ENCODE measurements at places on chromosomes 4 and X.

- DNase-seq, result no peak
Measured at GRCh38 chr4:98473046-98473445, 185.4 kb downstream of the TSPAN5 start.

- DNase-seq, result no peak
Measured at GRCh38 chr4:33551244-33551643, 2693.1 kb downstream of the ARAP2 start.

- DNase-seq, result no peak
Measured at GRCh38 chrX:48196745-48197201, at the start of gene SSX5. Gene SSX5 (minus strand): TSS chrX:48196795. CDS start chrX:48195358, 1,437 bp downstream.

DNA sequence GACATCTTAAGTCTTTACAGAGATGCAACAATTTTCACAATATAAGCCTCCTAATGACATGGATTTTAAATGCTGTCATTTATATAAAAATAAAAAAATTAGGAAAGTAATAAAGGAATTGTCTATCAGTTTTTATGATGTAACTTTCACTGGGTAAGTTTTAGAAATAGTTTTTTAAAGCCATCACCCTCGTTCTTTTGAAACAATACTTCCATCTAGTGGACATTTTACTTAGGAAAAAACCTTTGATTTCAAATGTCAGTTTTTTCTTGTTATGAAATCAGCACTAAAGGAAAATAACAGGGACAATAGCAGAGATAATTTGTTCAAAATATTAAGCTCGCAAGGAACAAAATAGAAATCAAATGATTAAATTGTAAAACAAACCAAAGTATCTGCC lies 24.3 kb upstream of the NDNF start:
- no peak for DNase-seq

GRCh38 chr4:86890790-86891189 lies 1.4 kb downstream of the C4orf36 start:
- no peak for DNase-seq

DNA sequence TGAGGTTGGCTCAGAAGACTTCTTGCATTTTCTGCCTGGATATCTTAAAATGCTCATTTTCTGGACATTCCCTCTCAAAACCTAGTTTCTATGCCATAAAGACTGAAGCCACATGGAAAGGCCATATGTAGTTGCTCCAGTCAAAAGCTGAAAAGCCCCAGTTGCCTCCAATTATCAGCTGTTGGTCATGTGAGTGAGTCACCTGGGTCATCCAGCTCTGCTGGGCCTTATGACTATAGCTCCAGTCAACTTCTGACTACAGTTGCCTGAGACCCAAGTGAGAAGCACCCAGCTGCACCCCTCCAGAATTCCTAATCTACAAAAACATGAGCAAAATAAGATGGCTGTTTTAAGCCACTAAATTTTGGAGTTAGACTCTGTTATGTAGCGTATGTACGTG lies 41.9 kb downstream of the HELQ start:
- no peak for DNase-seq

DNA sequence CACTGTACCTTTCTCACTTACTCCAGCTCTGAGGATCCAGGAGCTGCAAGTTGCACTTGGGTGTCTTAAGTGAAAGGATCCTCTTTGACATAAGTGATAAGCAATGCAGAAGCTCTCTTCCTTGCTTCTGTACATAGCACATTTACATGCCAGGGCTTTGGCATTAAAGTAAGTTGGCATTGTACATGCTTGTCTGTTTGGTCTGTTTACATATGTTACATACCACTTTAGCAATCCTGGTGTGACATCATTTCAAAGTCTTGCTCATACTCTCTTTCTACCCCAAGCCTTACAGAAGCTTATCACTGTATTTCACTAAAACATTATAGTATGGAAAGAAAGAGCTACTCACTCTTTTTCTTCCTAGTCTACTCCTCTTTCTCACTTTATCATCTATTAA lies 2548.3 kb downstream of the ARAP2 start:
- DNase-seq, result no peak

GRCh38 chr4:20017070-20017776 lies 234.5 kb upstream of the SLIT2 start:
- no peak for DNase-seq

DNA sequence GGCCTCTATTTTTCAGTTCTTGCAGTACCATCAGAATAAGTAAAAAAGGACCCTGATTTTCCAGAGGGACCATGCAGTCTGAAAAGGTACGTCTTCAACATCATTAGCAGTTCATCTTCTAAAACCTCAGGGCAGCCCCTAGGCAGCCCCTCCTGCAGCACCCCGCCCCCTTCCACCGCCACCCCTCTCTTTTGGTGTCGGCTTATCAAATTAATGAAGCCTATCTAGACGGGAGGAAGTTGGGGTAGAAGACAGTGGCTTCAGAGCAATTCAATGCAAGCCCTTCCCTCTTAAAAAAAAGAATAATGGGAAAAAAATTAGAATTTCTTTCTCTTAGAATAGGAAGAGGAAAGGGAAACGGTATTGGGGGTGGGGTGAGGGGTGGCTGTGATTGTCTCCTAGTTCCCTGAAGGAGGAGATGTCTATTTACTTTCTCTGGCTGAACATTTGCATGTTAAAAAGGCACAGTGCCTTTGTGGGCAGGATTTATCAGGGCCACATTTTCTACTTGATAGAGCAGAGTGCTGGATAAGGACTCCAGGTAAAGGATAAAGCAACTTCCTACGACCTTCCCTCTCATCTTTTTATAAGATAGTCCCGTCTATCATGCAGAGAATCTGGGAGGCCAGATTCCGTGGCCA lies 159.4 kb downstream of the MGST2 start:
- peak; percentile 29 for DNase-seq

DNA sequence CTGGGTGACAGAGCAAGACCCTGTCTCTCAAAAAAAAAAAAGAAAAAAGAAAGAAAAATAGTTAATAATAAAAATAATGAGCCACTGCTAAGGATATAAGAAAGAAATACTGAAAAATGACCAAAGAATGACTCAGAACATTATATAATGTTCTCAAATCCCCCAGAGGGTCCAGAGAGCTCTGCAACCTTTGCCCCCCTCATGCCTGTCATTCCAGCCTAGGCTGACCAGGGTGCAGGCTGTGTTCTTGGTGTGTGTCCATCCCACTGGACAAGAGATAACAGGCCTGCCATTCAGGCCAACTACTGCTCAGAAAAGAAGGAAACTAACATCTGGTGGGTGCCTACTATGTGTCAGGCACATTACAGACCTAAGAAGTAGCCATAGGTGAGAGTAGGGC lies 72.7 kb upstream of the EDNRA start:
- no peak for DNase-seq

DNA sequence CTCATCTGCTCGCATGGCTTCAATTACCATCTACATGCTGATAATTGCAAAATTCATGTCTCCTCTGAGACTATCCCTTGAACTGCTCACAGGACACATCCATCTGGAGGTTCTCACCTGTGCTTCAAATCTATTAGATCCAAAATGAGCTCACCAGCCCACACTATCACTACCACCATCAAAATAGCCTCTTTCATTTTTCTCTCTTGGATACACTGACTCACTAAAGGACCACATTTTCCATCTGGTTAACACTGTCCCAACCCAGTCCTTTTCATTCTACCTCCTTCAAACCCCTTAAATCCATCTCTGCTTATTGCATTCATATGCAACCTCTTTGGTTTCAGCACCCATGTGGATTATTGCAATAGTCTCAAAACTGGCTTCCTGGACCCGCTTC lies 497.6 kb downstream of the MID1IP1 start:
- DNase-seq, result no peak

DNA sequence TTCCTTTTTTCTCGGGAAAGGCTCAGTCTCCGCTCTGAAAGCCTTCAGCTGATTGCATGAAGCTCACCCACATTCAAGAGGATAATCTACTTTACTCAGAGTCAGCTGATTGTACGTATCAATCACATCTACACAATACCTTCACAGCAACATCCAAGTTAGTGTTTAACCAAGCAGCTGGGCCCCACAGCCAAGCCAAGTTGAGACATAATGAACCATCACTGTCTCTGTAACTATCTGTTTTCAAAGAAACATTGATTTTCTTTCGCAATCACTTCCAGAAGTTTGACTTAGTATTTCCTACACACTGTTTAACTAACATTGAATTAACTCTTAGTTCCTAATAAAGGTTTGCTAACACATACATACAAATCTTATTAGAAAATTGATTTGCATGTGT lies 40.3 kb downstream of the RWDD4 start:
- no peak for DNase-seq

DNA sequence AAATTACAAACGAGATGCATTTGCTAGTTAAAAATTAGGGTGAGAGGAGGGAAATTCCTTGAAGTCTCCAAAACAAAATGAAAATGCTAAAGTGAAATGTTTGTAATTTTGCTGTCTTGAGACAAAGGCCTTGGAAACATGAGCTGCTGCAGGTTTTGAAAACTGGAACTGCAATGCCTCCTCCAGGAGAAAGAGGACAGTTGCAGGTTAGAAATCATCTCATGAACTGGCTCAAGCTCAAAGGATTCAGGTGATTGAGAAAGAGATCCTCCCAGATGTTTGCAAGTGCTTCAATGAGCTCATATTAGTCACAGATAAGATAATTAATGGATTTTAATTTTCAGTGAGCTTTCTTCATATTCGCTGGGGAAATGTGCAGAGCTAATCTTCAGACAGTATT lies 32.4 kb downstream of the SMPX start:
- no peak for DNase-seq

GRCh38 chrX:2967998-2968909 lies 38.1 kb upstream of the ARSH start:
- no peak for DNase-seq

- DNase-seq, result peak; percentile 72
Measured at GRCh38 chrX:91434351-91435168, at the start of gene PABPC5. Gene PABPC5 (plus strand): TSS chrX:91434839. CDS start chrX:91435578, 739 bp downstream.

DNA sequence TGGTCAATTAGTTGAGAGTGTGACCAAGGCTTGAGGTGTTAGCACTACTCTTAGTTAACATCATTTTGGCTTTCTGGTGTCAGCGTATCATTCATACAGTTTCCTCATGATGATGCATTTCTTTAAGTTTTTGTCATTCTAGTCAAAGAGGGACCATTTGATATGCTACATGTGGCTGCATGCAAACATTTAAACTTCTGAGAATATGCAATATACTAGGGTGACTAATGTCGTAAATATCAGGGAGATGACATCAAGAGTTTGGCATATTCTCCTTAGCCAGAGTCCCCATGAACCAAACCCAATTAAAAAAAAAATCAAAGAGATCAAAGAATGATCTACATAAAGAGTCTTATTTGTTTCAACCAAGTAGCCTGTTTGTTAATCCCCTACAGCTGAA lies 537.4 kb upstream of the PCDH7 start:
- DNase-seq, result no peak

- DNase-seq, result no peak
Measured at GRCh38 chrX:41457613-41458192, 10.6 kb downstream of the NYX start.

DNA sequence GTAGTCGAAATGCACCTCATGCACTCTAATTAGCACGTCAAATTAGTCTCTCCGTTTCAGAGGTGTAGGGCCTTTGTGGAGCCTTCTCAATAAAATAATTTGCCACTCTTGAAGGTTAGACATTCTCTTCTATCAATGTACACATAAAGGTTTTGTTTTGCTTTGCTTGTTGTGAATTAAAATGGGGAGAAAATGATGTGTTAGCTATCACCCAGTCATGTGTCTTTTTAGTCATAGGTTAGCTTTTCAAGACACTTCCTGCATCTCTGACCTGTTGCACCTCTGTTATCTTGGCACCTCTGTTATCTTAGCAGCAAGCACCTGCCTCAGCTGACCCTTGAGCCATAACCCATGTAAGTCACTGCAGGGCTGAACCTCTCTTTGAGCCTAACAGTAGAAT lies 936 bp downstream of the TMEM144 start:
- no peak for DNase-seq

GRCh38 chr4:81906905-81907304 lies 435.2 kb upstream of the RASGEF1B start:
- DNase-seq, result no peak

- peak; percentile 76 for DNase-seq
Measured at GRCh38 chr4:139030614-139031235, 15.1 kb downstream of the NOCT start.

DNA sequence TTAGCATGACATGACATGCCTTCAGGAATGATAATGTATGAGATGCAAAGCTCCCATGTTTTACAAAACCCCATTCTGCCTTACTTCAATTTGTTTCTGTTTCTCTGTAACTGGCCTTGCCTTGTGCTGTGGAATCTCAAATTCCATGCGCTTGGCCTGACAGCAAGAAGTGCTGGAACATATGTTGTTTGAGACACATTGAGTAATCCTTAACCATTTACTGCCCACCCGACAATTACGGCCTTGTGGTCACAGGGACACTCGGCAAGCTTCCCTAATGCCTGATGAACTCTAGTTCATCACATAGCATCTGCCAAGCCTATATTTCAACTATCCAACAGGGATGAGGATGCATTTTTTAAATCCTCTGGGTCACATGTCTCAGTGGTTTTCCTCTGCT lies 226.4 kb upstream of the CASK start:
- DNase-seq, result no peak

GRCh38 chrX:110992611-110993010 lies 103.4 kb upstream of the PAK3 start:
- peak; percentile 12 for DNase-seq

- DNase-seq, result no peak
Measured at GRCh38 chr4:105807496-105807895, 87.8 kb upstream of the NPNT start.

DNA sequence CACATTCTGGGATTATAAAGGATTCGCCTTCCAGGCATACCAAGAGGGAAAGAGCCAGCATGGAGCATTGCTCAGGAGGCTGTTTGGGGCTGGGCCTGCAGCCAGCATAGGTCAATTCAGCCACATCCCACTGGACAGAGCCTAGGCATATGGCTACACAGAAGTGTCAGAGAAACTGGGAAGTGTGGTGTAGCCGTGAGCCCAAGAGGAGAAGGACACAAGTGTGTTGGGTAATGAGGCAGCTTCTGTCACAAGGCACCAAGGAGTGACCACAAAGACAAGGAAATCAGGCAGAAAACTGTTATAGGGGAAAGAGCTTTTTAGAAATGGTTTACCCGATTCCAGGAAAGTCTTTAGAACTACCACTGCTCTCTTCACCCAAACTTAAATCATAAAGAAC lies 178.6 kb upstream of the TBL1X start:
- DNase-seq, result no peak

GRCh38 chrX:6813836-6814370 lies 279.0 kb upstream of the VCX3A start:
- DNase-seq, result peak; percentile 3

- no peak for DNase-seq
Measured at GRCh38 chrX:68292471-68292870, 140.8 kb downstream of the OPHN1 start.

GRCh38 chrX:136586386-136586785 lies 54.4 kb downstream of the VGLL1 start:
- no peak for DNase-seq

DNA sequence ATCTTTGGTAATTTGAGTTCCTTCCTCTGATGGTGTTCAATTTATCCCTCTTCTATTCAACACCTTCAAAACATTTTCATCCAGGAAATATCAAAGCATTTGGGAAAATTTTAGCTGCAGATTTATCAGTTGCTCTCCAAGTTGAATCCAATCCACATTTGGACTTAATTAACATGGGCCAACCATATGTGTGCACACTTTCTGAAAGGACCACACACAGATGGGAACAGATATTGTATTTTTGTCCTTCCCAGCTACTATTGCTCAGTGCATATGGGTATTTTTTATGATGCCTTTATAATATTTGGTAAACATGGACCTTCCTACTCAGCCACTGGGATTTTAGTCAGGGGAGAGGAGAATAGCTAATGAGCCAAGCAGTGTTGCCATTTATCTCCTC lies 65.2 kb downstream of the GLRA2 start:
- no peak for DNase-seq

- DNase-seq, result peak; percentile 59
Measured at GRCh38 chrX:154051201-154051810, 31.6 kb upstream of the IRAK1 start.

All from endothelial cell (in vitro differentiated cells).